Fibroblast of the aortic adventitia (primary cell): ENCODE measurements at places on chromosomes 5 and 9.

DNA sequence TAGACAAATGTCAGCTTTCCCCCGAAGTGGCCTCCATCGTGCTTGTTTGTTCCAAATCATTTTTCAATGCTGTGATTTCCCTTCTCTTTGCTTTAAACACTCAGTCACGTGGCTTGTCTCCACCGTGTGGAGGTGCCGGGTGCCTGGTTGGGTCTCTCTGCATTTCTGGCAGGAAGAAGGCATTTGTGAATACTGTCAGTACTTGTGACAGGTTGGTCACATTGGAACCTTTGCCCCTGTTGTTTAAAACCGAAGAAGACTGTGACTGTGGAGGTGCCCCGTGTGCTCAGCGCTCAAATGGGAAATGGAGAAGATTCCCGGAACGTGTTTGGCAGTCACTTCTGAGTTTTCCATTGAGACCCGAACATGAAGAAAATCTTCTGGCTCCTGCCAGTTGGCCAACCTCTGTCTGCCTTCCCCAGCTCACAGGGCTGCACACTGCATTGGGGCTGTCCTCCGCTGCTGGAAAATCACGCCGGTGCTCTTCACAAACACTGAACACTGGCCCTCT lies 74.6 kb downstream of the LMNB1 start:
- no peak for DNase-seq

GRCh38 chr5:179438461-179438860 lies 93.2 kb upstream of the ADAMTS2 start:
- DNase-seq: no peak

- no peak for DNase-seq
These were observed 275.5 kb upstream of the TMEM161B start for GRCh38 chr5:88544136-88544645.

- DNase-seq: no peak
These were observed 16.6 kb upstream of the ENTREP1 start for GRCh38 chr9:69308206-69308931.

GRCh38 chr5:15004506-15004905 lies 132.9 kb upstream of the ANKH start:
- DNase-seq: peak; percentile 28

DNA sequence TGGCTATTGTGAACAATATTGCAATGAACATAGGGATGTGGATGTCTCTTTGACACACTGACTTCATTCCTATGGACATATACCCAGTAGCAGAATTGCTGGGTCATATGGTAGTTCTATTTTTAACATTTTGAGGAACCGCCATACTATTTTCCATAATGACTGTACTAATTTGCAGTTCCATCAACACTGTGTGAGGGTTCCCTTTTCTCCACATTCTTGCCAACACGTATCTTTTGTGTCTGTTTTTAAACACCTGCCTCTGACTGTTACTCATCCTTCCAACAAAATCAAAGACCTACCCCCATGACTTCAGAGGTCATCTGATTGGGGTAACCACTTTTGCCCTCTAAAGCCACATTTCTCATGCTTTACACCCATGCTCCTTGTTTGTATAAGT lies 133.5 kb downstream of the MED27 start:
- no peak for DNase-seq

DNA sequence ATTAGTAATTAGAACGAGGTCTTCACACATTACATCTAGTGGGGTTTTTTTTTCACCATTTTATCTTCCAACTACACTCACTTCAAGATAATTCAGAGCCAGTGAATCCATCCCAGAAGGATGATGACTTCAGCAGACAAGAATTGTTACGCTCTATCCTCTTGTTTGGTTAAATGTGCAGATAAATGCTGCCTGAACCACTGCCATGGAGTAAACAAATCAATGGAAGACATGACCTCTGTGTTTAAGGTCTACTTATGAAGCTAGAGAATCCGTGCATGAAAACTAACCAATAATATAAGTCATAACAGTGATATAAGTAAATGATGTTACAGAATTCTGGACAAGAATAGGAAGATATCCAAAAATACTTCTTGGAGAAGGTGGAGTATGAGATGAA lies 602.6 kb downstream of the TLR4 start:
- no peak for DNase-seq

- peak; percentile 58 for DNase-seq
These were observed 176.8 kb downstream of the ISOC1 start for GRCh38 chr5:129271308-129271707.

DNA sequence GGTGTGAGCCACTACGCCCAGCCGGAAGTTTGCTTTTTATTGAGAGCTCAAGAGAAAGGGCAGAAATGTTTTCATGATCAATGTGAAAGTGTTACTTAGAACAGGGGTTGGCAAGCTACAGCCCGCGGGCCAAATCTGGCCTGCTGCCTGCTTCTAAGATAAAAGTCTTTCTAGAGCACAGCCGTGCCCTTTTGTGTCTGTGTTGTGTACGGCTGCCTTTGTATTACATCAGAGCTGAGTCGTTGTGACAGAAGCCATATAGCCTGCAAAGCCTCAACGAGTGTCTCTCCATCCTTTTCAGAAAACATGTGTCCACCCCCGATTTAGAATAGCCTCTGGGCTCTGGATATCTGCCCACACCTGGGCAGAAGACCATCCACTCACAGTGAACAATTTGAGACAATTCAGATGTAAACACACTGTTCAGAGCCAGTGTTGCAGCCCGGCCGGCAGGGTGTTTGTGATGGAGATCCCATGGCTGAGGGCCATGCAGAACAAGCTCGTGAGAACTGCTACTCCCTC lies 28.8 kb downstream of the AK8 start:
- DNase-seq: peak; percentile 12

GRCh38 chr9:13137426-13137825 lies 142.1 kb downstream of the MPDZ start:
- no peak for DNase-seq

DNA sequence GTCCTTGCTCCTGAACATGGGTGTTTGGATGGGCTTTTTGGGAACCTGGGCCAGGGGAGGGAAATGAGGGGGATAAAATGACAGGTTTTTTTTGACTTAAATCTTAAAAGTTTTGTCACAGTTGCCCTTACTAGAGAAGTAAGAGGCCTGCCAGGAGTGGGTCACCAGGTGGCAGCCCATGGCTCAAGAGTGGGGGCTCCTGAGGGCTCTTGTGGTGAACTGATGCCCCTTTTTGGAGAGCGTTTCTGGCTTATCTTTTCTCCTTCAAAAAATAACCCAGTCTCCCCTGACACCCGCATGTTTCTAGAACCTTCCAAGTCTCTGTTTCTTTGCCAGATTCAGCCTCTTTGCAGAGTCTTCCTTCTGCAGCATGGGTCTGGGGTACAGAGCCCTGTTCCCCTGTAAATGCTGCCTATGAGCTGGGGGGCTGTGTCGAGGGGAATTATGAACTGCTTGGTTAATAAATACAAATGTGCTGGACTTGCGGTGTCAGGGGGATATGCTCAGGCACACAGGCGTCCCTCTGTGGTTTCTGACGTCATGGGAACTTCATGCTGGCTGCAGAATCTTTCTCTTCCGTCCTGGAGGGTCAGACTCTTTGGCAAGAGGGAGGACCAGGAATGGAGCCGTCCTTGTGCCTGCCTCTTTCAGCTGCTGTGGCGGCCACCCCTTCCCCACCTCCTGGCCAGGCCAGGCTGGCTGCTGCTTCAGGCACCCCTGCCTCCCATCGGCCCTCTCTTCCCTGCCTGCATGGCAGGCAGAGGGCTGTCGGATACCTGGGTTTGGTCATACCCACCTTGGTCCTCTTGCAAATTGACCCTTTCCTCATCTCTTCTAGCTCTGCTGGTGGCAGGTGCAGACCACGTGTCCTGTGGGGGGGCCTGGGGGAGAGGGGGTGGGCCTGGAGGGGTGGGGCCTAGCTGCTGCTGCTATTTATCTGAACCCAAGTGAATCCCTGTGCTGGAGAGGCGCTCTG lies 30.1 kb downstream of the PTPA start:
- DNase-seq: peak; percentile 93

DNA sequence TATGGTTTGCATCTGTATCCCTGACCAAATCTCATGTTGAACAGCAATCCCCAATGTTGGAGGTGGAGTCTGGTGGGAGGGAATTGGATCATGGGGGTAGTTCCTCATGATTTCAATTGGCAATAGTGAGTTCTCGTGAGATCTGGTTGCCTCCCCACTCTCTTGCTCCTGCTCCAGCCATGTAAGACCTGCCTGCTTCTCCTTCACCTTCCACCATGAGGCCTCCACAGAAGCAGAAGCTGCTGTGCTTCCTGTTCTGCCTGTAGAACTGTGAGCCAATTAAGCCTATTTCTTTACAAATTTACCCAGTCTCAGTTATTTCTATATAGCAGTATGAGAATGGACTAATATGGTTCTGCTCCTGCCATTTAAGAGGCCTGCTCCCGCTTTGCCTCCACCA lies 32.9 kb downstream of the SCAI start:
- DNase-seq: no peak

GRCh38 chr9:71514344-71514975 lies 253.9 kb downstream of the CEMIP2 start:
- DNase-seq: no peak

GRCh38 chr5:130055572-130055971 lies 151.3 kb downstream of the CHSY3 start:
- DNase-seq: no peak

GRCh38 chr5:98454407-98454806 lies 319.1 kb upstream of the RGMB start:
- DNase-seq: peak; percentile 68

DNA sequence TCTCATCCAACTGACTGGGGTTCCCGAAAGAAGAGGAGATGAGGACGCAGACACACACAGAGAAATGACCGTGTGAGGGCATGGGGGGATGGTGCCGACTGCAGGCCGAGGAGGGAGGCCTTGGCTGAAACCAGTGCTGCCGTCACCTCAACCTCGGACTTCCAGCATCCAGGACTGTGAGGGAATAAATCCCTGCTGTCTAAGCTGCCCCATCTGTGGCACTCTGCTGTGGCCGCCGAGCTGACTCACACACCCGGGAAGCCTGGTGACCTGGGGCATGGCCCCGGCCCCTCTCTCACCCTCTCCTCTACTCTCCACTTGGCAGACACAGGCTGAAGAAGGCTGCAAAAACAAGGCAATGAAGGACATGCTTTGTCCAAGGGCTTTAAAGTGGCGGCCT lies 4.4 kb upstream of the COL5A1 start:
- DNase-seq: no peak

DNA sequence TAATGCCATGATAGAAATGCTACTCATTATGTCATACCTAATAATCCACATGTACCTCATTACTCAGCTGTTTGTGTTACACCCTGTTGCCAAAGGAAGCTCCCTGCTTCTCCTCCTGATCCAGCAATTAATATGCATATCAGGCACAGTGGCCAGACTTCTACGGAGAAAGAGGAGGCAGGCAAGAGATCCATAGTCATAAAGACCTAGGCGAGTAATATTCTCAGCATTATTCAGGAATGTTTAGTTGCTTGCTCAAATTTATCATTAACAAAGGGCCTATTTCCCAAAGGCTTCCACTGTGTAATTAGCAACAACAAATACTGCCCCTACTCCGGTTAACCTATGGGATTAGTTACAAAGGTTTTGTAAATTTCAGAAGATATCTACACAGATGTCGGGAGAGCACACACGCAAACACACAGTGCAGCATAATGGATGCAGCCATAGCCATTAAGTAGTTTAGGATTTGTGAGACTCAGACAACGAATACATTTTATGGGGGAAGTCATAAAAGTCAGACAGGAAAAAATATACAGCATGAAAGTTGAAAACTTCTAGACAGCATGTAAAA lies 192.6 kb downstream of the EFNA5 start:
- DNase-seq: no peak

- no peak for DNase-seq
These were observed 122.5 kb downstream of the TMEM174 start for GRCh38 chr5:73295447-73295846.

GRCh38 chr9:114271556-114272510 lies 51.1 kb upstream of the ORM1 start:
- peak; percentile 64 for DNase-seq

- peak; percentile 19 for DNase-seq
These were observed 21.5 kb upstream of the ASS1 start for GRCh38 chr9:130423272-130423671.

DNA sequence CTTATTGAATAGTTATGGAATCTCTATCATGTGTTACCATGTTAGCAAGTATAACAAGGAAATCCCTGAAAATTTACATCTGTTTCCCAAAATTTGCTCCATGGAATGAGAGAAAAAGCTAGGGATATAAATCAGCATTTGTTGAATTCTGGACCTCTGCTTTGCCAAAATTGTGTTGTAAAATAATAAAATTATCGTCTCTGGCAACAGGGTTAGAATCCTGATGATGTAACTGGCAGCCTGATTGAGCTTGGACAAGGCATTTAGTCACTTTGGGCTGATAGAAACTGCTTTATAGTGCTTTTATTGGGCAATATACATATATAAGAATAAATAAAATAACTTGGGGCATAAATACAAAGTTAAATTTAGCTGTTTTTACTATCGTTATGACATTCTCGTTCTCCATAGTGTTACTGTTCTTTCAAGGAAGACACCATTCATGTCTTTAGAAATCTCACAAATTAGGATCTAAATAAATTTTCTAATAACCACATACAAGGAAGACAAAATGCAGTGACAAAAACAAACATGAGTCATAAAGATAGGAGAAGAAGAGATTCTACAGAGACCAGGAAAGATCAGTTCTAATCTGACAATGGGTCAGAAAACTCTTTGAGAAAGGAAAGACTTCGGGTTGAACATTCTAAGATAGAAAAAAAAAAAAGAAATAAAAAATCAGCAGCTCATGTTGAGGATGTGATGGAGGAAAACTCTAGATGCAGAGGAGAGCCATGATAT lies 145.0 kb upstream of the CDH10 start:
- peak; percentile 46 for DNase-seq

GRCh38 chr9:115590011-115590410 lies 472.1 kb upstream of the TNC start:
- DNase-seq: peak; percentile 99

DNA sequence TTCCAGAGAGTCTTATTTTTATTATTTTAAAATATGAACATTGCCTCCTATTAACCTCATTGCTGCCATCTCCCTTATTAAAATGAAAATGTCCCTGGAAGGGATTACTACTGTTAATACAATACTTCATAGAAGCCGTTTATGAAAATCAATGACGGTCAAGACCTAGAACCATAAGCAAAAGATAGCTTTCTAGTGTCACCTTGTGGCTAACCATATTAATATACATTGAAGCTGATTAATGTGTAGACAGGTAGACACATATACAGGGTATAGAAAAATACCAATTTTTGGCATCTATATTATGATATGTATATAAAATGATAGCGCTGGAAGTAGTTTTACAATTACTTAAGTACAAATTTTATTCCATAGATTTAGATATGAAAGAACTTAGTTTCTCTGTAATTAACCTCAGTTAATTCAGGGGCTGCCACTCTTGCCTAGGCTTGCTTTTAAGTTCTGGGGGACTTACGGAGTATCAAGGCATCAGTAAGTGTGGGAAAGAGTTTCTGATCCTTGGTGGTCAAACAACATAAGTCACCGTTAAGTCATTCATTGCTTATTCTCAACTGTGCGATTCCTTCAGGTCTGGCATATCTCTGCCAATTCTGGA lies 2.5 kb upstream of the YTHDC2 start:
- DNase-seq: peak; percentile 81

DNA sequence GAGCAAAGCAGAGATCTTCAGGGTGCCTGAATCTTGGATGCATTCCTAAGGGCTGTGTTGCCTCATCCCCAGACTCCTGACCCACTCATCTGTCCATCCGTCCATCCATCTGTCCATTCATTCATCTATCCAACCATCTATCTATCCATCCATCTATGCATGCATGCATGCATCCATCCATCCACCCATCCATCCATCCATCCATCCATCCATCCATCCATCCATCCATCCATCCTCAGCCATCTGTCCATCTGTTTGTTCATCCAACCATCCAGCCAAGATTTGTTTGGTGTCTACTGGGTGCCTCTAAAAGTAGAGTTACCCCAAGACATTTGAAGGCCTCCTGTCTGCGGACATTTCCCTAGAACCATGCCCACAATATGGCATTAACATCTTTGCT lies 27.7 kb upstream of the BARHL1 start:
- no peak for DNase-seq
